NCI-H187 (cell line): ENCODE measurements at places on chromosomes 1 and 21.

DNA sequence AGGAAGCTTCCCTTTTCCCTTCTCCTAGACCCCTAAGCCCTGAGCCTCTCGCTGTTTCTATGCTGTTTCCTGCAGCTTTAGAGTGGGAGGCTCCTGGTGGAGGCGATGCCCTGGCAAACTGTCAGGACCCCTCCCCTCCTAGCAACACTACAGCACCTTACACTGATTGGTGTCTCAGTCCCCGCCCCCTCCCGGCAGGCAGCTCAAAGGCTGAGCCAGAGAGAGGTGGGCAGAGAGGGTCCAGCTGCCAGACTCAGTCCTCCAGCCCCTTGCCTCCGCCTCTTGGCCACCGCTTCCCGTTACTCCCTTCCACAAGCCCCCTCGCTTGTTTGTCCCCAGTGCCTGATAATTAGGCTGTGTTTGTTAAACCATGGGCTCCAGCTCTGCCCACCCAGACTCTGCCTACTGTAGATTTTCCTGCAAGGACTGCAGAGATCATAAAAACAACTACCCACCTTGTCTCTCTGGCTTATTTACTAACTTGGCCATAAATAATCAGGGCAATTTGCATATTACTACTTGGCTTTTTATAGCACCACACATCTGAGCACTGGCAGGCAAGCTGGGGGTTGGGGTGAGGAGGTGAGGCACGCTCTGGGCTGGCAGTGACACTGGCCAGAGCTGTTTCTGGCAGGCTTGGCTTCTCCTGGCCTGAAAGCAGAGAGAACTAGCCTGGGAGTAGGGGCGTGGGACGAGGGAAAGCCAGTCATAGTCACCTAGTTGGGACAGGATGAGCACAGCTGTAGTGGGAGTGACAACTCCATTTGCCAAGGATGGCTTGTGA, 107.5 kb downstream of the CSMD2 start:
- no peak for DNase-seq

- DNase-seq, result no peak
Measured at GRCh38 chr1:230797942-230798365, 50.8 kb downstream of the CAPN9 start.

GRCh38 chr1:235168375-235168774, 7.3 kb upstream of the RBM34 start:
- DNase-seq, result no peak

DNA sequence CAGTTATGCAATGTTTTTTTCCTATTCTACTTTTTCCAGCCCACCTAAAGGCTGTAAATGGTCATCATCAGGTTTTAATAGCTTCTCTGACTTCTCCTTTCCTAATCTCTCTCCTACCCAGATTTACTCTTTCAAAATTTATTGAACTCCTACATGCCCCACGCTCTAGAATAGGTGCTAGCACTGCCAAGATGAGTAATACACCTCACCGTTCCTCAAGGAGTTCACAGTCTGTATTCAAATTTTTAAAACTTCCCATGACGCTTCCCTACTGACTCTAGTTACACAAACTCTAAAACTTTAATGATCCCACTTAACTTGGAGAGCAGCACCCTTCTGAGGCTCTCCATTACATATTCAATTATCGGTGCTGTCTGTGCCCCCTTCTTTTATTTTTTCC, 51.6 kb downstream of the ALG14 start:
- DNase-seq, result no peak

GRCh38 chr1:152020849-152021248, 16.0 kb downstream of the S100A11 start:
- DNase-seq, result no peak

- no peak for DNase-seq
Measured at GRCh38 chr1:221161571-221162041, 282.4 kb downstream of the HLX start.

DNA sequence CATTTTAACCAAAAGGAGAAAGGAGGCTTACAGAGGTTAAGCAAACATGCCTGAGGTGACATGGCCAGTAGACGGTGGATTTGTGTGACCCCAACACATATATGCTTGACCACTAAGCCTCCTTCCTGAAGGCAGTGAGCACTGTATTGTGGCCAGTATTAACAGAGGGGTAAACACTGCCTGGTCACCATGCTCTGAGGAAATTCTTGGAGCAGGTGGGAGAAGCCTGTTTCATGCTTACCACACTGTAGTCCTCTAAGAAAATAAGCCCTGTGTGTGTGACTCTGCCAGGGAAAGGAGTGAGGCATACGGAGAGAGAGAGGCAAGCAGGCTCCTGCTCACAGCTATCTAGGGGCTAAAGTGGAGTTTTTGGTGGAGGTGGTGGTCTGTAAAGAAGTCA, 102.7 kb downstream of the KCND3 start:
- no peak for DNase-seq

- peak; percentile 18 for DNase-seq
Measured at GRCh38 chr1:224733027-224733911, 117.2 kb downstream of the CNIH3 start.

DNA sequence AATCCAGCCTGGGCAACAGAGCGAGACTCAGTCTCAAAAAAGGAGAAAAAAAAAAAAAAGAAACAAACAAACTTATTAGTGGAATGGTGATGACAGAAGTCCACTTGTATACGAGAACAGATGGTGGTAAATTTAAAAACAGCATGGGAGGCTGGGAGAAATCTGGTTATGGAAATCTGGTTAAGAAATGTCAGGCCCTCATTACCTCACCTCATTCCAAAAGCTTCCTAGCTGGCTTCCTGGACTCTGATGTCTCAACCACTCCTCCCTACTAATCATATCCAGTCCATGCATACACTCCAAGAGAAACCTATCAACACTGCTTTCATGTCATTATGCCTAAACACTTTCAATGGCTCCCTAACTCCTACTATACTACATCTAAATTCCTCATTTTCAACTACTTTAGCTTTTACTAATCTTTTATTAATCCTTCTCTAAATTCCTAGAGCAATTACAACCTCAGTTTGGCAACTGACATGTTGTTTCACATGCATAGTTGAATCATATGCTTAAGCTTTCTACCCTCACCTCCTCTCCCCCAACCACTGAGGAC, 52.9 kb downstream of the FOXJ3 start:
- no peak for DNase-seq
